Fibroblast of skin of abdomen (primary cell): ENCODE measurements at places on chromosomes 16 and 17.
A peak's percentile ranks its signal among the peaks of the same experiment; 100 is the strongest.

- no peak for DNase-seq
Measured at GRCh38 chr17:76930107-76930506, 61.9 kb downstream of the MGAT5B start.

DNA sequence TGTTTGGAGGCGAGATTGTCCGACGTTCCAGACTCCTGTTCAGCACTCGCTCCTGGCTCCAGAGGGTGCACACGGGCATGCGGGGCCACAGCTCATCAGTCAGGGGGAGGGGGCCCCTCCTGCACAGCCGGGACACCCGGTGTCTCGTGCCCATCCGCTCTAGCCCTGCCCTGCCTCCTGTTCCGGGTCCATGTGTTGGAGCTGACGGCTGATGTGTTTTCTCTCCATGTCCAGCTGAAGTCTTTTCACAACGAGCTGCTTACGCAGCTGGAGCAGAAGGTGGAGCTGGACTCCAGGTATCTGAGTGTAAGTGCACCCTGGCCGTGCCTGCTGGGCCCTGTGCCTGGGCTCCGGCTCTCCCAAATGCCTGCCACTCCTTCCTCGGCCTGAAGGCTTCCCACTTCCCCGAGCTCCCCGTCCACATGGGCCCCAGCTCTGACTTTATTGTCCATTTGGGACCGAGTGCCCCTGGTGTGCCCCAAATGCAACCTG lies 50.5 kb downstream of the BAIAP2 start:
- no peak for DNase-seq

GRCh38 chr16:27198451-27199234 lies 4.7 kb upstream of the KDM8 start:
- DNase-seq = no peak

GRCh38 chr16:61042737-61043136 lies 993.5 kb downstream of the CDH8 start:
- peak; percentile 0 for DNase-seq

GRCh38 chr17:34443619-34444469 lies 80.8 kb upstream of the CCL1 start:
- no peak for DNase-seq

GRCh38 chr17:4389079-4389478 lies 22.6 kb upstream of the UBE2G1 start:
- no peak for DNase-seq

- DNase-seq = peak; percentile 89
Measured at GRCh38 chr17:42698736-42699414, 16.5 kb downstream of the CNTNAP1 start.

GRCh38 chr17:8693328-8693727 lies 51.3 kb downstream of the CCDC42 start:
- no peak for DNase-seq

GRCh38 chr17:17495536-17496188 lies 533 bp downstream of the RASD1 start:
- DNase-seq = no peak

GRCh38 chr17:42979511-42980273 lies at the start of gene PTGES3L:
Gene PTGES3L, minus strand, starts transcription at chr17:42980080. Its CDS starts 27 bp downstream, at chr17:42980053.
- peak; percentile 59 for DNase-seq

GRCh38 chr17:411421-412120 lies 59.0 kb upstream of the RPH3AL start:
- DNase-seq = no peak

GRCh38 chr17:16977932-16978331 lies 6.0 kb upstream of the TNFRSF13B start:
- DNase-seq = peak; percentile 87

- no peak for DNase-seq
Measured at GRCh38 chr17:6045621-6046357, 24.4 kb upstream of the WSCD1 start.

- DNase-seq = peak; percentile 62
Measured at GRCh38 chr17:45018848-45019711, 32.4 kb downstream of the DCAKD start.

GRCh38 chr17:47276444-47276843 lies 22.8 kb downstream of the ITGB3 start:
- no peak for DNase-seq

DNA sequence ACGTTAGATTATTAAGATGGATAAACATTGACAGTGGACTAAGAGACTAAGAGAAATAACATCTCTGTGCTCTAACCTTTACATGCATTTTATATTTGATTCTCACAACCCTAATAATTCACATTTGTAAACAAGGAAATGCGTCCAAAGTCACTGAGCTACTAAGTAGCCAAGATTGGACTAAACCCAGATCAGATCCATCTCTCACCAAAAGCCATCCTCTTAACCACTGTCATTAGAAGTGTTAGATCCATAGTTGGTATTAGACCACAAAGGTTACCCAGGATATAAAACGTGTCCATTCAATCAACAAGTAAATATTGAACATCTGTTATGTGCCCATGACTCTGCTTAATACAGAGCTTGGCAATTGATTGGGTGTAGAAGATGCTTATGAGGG lies 5.2 kb downstream of the HSD17B2 start:
- DNase-seq = no peak

GRCh38 chr17:21272881-21273792 lies 11.4 kb upstream of the MAP2K3 start:
- no peak for DNase-seq

GRCh38 chr17:45783593-45784292 lies 377 bp upstream of the CRHR1 start:
- no peak for DNase-seq

DNA sequence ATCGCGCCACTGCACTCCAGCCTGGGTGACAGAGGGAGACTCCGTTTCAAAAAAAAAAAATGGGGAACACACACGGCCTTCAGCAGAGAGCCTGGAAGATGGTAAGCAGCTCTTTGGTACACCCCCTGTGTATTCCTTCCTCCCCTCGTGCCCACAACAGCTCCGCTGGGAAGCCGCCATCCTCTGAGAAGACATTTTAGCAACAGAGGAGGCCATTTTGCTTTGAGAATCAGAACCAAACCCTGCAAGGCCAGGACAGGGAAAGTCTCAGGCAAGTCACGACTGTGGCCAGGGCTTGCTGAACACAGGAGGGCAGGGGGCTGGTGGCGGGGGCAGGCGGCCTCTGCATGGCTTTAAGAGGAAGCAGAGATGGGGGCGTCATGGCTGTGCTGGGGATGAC lies 45.7 kb downstream of the SOCS1 start:
- DNase-seq = no peak

- no peak for DNase-seq
Measured at GRCh38 chr16:12530302-12530701, 273.4 kb downstream of the CPPED1 start.

GRCh38 chr17:57983446-57983845 lies 4.6 kb downstream of the VEZF1 start:
- DNase-seq = peak; percentile 29

GRCh38 chr16:86626966-86627365 lies 48.6 kb downstream of the FOXL1 start:
- no peak for DNase-seq

DNA sequence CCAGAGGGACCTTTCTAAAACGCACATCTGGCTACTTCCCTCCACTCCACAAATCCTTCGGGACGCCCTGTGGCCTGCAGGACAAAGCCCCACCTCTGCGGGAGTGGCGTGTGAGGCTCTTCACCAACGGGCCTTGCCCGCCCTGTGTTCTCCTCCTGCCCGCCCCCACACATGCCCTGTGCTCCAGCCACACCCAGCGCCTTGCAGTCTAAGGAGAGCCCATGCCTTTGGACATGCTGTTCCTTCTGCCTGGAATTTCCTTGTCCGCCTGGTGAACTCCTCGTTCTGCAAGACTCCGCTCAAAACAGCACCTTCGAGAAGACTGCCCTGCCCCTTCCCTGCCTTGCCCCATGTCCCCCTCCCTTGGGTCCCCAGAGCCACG lies 7.4 kb downstream of the ELOB start:
- DNase-seq = no peak

DNA sequence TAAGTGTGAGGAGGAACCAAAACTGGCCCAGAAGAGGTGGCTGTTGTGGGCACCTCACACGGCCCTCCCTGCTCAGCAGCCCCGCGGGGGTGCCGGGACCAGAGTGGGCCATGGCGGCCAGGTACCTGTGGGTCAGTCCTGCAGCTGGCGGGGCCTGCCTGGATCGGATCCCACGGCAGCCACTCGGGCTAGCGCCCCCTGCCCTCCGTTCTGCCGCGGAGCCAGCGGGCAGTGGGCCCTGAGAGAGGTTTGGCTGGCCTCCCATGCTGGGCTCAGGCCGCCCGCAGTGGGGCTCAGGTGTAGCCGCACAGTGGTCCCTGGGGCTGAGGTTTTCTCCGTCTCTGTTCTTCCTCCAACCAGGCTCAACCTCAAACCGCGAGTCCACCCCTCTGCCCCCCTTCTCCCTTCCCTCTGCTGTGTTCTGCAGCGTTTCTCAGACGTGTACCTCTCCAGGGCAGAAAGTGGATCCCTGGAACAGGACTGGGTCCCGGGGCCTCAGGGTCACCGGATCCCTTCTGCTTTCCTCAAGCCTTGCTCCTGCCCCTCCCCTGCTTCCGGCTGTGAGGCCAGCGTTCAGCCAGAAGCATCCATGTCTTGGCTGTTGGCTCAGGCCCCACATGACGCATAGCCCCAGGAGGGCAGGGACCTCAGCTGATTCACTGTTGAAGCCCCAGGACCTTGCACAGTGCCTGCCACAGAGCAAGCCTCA lies 28.6 kb upstream of the ITGA3 start:
- DNase-seq = peak; percentile 94

DNA sequence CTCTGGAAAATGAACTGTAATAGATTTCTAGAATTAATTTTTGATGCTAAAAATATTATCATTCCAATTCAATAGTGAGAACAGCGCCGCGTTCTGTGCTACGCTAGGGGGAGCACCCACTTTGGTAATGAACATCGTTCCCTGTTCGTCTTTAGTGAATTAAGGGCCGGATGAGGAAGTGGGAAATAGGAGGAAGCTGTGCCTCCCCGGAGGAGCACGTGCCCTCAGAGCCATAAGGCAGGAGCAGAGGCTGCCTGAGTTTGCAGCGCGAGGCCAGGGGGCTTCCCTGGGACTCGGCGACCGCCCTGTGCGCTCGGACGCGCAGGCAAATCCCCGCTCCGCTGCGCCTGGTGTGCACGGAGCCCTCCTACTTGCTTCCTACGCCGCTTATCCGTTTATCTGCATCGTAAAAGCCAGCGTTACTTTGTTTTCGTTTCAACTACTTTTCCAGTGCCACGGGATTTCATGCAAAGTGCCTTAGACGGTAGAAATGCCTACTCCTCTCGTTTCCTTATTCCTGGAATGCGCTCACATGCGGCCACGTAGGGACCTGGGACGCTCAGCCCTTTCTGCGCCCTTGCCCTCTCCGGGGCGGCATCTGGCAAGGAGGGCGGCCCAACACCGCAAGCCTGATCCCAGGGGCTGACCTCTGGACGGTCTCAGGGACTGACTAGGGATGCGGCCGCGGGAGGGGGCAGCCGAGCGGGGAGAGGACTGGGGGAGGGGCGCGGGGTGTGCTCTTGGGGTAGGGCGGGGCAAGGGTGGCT lies 76.4 kb downstream of the KCNJ12 start:
- peak; percentile 80 for DNase-seq

DNA sequence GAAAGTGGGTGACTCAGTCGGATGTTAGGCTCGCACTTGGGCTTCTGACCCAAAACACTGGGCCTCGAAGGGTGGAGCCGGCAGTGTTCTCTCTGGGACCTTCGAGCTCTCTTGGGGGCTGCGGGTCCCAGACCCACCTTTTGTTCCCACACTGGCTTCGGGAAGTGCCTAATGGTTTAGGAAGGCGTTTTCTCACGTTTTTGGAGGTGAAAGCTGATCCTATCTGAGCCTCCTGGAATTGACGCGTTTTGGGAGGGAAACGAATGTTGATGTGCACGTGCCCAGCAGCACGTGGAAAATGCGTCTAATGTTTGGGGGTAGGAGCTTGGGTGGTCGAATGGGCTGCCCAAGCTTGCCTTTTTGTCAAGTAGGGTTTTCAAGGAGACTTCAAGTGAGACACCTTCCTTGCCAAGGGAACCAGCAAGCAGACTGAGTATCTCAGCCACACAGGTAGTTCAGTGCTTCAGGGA lies 666 bp downstream of the HGS start:
- DNase-seq = no peak

DNA sequence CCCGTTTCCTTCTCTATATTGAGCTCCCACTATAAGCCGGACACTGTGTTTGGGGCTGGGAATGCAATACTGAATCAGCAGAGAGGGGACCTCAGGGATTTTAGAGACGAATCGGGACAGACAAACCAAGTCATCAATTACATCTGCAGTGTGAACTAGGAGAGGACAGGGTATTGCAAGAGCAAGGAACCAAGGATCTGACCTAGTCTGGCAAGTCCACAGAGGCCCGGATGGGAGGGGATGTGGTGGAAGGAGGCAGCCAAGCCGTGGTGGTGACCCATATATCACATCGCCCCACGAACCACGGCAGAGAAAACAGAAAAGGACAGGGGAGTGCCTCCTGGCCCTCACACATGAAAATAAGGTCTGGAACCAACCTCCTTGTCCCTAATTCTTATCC lies 28.1 kb upstream of the NXPH3 start:
- DNase-seq = no peak

GRCh38 chr17:72771734-72772133 lies 320.8 kb downstream of the SLC39A11 start:
- no peak for DNase-seq

DNA sequence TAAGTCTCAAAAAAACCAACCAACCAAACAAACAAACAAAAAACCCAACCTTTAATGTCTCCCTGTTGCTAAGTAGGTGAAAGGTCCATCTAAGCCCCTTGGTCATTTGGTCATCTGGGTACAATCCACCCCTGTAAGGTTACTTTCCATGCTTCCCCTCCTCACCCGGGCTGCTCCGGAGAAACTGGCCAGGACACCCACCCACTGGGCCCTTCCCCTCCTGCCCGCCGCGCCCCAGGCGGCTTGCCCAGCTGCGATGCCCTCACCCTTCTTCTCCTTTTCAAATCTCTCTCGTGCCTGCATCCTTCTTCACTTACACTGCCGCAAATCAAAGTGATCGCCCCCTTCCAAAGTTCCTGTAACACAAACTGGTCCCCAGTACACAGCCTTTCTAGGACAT lies 2.0 kb downstream of the NTAN1 start:
- DNase-seq = no peak
